ENCODE measurements at places on chromosomes 5 and 9.

GRCh38 chr9:136170006-136170901 lies 34.7 kb downstream of the LHX3 start:
- no peak for DNase-seq

- DNase-seq, result no peak
Measured at GRCh38 chr9:14052359-14052758, 261.6 kb downstream of the NFIB start.

GRCh38 chr9:127828262-127829031 lies 25.8 kb downstream of the FPGS start:
- DNase-seq, result no peak

DNA sequence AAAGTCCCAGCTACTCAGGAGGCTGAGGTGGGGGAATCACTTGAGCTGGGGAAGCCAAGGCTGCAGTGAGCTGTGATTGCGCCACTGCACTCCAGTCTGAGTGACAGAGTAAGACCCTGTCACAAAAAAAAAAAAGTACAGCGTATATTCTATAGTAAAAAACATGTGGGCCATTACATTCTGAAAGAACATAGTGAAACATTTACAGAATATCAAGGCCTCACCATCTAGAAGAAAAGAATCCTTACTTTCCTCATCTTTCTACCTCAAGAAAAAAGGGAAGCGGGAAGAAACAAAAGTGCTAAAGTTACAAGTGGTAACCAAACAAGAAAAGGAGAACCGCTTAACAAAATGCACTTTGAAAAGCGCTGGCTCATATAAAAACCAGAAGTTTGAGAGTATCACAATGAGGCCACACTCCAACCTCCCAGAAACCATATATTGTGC lies 5.7 kb upstream of the SYK start:
- DNase-seq, result no peak

GRCh38 chr5:5738797-5739489 lies 316.5 kb downstream of the ICE1 start:
- DNase-seq, result no peak

DNA sequence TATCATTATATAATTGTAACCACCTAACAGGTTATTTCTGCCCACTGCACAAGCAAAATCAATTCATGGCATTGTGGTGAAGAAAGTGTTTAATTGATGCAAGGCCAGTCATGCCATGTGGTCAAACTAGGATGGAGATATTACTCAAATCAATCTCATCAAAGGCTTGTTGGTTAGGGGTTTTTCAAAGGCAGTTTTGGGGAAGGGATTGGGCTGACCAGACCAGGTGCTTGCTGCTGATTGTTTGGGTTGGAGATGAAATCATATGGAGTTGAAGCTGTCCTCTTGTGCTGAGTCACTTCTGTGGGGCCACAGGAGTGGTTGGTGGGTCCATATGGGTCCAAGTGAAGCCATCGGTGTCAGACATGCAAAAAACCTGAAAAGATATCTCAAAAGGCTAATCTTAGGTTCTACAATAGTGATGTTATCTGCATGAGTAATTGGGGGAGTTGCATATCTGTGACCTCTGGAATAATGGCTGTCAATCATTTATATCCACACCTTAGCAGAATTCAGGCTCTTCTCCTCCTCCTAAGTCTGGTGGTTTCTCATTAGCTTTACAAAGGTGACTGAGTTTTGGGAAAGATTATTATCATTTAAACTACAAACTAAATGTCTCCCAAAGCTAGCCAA lies 44.9 kb downstream of the HMGCS1 start:
- DNase-seq, result no peak

DNA sequence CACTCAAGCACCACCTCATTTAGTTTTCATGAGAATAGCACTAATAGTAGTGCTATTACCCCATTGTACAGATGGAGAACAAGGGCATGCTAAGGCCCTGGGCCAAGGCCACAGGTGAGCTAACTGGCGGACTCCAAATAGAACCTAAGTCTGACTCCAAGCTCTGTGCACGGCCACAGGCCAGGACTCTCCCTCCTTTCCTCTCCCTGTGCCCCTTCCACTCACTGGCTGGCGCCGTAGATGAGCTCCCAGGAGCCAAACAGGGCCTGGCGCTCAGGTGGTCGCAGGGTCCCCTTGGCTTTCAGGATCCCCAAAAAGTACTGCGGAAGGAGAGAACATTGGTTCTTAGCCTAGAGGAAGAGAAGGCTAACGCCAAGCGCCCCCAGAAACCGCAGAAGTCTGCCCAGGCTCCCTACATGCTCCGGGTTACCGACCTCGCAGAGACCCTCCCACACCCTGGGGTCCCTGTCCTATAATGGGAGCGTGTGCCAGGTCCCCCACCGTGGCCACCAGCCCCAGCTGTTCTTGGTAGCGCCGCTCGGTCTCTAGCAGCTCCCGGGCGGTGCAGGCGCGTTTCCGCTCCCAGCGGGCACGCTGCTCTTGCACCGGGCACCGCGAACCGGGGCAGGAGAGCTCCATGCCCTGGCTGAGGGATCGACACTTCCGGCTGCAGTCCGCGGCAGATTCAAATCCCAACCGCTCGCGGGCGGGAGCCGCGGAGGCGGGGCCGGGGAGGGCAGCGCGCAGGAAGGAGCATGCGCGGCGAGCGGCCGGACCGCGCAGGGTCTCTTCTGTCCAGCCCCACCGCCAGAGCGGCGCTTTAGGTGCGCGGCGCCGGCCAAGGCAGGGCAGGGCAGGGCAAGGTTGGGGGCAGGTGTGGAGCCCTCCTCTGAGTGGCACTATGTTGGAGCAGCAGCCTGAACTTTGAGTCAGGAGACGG lies at the start of gene ARHGEF39:
Gene ARHGEF39, minus strand, starts transcription at position 665 of the 940 bp plus-strand sequence. Its CDS starts 26 bp downstream, at position 639.
- peak; percentile 62 for DNase-seq

GRCh38 chr5:139648205-139649081 lies at the start of gene CXXC5:
TSS of gene CXXC5 (plus strand) at chr5:139648349. CDS start at chr5:139680524, 32,175 bp downstream.
- DNase-seq, result peak; percentile 65

- no peak for DNase-seq
Measured at GRCh38 chr5:87827539-87827938, 414.8 kb upstream of the CCNH start.

GRCh38 chr9:130137641-130138081 lies 34.5 kb upstream of the NCS1 start:
- no peak for DNase-seq

- DNase-seq, result no peak
Measured at GRCh38 chr9:16294133-16294770, 576.2 kb downstream of the BNC2 start.

GRCh38 chr5:116942622-116943021 lies 368.0 kb upstream of the SEMA6A start:
- DNase-seq, result no peak

- no peak for DNase-seq
Measured at GRCh38 chr5:83632874-83633273, 87.8 kb downstream of the HAPLN1 start.

DNA sequence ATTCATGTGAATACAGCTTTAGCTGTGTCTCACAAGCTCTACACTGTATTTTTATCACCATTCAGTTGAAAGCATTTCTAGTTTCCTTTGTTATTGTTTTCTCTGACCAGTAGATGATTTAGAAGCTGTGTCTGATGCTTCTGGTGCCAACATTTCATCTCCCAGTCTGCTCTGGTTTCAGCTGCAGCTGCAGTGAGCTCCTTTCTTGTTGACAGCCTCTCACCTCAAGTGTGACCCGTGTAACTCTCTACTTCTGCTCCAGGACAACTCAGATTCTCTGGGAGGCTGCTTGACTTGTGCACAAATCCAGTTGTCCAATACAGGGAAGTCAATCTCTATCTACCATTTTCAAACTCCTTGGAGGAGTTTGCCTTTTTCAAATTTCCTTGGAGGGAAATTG lies 504.8 kb downstream of the DIRAS2 start:
- DNase-seq, result no peak

- no peak for DNase-seq
Measured at GRCh38 chr5:121681229-121681855, 170.3 kb upstream of the FTMT start.

GRCh38 chr9:93117924-93118862 lies 15.9 kb downstream of the NINJ1 start:
- no peak for DNase-seq

DNA sequence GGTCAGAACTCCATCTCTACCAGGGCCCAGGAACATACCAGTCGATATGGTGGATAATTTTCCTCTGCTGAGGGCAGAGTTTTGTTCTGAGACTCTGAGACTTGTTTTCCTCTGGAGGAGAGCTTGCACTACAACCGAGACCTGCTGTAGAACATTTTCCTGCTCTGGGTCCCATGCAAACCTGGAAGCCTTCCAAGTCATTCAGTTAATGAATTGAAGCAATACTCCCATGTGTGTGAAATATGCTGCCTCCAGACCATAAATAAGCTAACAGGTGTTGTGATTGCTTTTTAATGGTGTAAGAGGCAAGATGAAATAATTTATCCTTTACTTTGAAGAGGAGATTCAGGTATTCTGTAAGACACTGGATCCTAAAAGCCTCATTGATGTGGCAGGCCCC lies 372.8 kb downstream of the TMEM167A start:
- DNase-seq, result no peak

DNA sequence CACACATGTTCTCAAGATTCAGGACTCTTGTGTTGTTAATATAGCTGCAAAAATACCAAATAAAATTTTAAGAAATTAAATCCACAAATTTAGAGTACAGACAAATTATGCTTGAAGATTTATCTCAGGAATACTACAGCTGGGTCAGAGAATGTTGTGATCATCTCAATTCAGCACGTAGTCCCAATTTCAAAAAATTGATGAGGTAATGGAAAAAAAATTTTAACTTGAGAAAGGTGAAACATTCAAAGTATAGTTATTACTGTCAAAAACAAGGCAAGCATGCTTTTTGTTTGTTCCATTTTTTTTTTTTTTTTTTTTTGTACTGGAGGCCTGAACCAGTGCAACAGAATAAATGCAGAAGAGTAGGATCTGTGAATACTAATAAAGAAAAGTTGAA lies 29.4 kb downstream of the ICE1 start:
- DNase-seq, result no peak

DNA sequence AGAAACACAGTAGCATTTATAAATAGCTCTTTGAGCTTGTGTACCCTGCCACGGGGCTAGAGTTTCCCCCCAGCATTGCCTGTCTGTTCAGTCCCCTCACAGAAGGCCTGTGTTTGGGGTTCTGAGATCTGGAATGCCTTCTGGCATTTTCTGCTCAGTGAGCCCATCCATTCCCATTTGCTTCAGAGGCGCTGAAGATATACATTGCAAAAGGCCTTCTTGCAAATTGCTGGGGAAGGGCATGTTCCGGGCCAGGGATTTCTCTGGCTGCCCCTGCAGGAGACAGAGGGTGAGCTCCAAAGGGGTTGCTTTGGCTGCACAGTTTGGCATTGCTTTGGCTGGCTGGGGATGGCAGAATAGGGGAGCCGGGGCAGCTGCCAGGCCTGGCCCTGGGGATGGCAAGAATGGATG lies 308.4 kb downstream of the MSX2 start:
- no peak for DNase-seq

- DNase-seq, result no peak
Measured at GRCh38 chr5:131384616-131385214, 120.9 kb downstream of the CDC42SE2 start.

- DNase-seq, result no peak
Measured at GRCh38 chr5:174245516-174246075, 200.1 kb downstream of the NSG2 start.

All from activated gamma-delta T cell (primary cell).